Ecto neural progenitor cell (in vitro differentiated cells): ENCODE measurements at places on chromosomes 16 and 17.
A peak's percentile ranks its signal among the peaks of the same experiment; 100 is the strongest.

DNA sequence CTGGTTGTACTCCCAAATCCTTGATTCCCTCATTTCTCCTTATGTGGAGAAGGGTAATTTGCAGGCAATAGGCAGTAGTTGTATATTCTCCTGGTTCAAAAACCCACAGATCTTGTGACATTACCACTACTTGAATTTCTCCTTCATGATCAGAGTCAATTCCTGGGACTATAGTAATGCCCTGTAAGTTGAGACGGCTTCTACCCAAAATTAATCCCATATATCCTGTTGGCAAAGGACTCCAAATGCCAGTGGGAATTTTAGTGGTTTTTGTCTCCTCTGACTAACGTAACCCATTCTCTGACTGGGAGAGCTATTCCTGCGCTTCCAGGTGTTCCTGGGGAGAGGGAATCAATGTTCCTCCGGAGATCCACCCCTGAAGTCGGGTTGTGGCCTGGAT, 11.6 kb upstream of the ZNF689 start:
- DNase-seq: no peak

DNA sequence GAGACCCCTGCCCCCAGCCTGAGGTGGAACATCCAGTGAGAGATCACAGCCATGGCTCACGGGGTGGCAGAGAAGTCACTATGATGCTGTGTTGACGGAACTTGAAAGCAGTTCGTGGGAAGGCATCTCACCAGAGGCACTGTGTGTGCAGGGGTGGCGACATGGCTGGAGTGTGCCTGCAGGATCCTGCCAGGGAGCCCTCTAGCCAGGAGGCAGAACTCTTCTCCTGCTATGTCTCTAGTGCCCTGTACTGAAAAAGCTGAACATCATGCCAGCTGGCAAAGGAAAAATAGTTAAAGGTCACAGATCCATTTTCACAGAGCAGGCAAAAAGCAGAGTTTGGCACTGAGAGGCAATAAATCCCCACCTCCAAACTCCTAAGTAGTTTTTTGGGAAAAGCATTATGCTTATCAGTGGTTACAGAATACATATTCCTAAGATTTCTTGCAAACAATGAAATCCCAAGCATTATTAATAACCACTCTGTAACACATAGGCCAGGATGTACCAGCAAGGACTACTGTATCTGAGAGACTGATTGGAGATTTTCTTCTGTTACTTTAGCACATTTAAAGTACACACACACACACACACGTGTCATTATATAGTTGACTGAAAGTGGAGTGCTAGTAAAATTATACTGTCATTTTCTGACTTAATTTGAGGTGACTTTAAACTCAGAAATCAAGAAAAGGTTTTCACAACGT, 36.8 kb downstream of the TNRC6C start:
- no peak for DNase-seq

DNA sequence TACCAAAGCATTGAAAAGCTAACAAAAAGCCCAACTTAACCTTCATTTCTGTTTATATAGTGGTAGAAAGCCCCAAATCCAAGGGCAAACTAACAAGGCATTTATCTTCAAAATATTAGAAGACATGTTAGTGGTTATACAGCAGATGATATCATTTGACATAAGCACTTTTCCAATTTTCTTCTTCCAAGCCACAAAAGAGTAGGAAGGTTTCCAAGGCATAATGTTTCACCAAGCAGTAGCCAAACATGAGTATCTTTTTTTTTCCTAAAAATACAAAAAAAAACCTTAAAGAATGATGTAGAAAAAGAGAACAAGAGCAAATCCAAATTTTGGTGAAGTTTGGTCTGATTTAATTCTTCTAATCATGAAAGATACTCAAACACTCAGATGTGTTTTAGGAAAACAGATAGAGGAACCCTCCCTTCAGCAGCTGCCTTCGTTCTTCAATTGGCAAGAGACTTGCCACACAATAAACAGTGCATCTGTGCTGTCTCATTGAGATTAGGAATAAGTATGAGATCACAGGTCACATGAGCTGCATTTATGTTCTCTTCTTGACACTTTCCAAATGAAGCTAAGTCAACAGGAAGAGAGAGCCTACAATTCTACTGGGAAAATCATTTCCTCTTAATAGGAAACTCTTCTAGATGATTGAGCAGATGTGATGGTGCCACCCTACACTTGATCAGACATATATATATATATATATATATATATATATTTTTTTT, 106.7 kb downstream of the TTC19 start:
- no peak for DNase-seq

- DNase-seq: peak; percentile 74
These were observed at the start of gene SLC47A1 for GRCh38 chr17:19533718-19534561. SLC47A1 (plus strand) TSS chr17:19533854; CDS start chr17:19533940, 86 bp downstream.

DNA sequence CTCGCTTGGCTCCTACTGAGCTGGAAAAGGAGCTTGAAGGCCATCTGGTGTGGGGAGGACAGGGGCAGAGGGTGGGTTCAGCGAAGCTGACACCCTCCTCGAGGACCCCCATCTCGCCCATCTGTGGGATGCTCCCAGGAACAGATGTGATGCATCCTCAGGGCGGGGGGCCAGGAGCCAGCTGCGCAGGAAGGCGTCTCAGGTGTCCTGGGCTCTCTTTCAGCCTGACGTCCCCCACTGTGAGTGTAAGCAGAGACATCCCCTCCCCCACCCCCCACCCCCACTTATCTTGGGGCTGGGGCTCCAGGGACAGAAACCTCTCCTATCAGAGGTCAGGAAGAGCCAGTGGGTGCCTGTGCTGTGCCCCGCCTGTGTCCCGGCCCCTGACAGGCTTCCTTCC, 16.2 kb downstream of the KIF19 start:
- DNase-seq: no peak

- DNase-seq: no peak
These were observed 7.6 kb downstream of the CYB5B start for GRCh38 chr16:69431948-69432468.

DNA sequence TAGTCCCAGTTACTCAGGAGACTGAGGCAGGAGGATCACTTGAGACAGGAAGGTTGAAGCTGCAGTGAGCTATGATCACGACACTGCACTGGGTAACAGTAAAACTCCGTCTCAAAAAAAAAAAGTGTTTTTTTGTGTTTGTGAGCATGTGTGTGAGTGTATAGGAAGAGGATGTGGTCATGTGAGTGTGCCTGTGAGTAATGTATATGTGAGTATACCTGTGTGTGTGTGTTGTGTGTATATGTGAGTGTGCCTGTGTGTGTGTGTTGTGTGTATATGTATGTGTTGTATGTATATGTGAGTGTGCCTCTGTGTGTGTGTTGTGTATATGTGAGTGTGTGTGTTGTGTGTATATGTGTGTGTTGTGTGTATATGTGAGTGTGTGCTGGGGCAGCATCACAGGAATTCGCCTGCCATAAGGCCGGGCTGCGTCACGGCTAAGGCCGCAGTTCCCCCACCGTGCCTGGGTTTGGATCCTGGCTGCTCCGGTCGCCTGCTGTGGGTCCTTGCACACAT, 21.4 kb upstream of the NPTX1 start:
- no peak for DNase-seq

DNA sequence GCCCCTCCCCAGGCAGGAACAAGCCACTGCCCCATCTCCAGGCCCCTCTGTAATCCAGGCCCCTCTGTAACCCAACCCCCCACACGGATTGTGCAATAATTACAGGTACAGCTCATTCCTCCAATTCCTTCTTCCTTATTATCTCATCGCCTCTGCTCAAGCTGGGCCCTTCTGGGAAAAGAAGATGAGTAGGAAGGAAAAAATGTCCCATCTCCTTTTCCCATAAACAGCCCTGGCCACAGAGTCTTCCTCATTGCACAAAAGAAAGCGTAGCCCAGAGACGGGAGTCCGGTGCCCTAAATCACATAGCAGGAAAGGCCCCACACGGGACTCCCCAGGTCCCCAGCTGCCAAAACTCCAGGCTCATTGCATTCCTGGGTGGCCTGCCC, 3.6 kb upstream of the LITAFD start:
- DNase-seq: no peak

GRCh38 chr17:46167826-46168569, 25.2 kb downstream of the KANSL1 start:
- no peak for DNase-seq

- no peak for DNase-seq
These were observed 39.8 kb upstream of the MMP2 start for GRCh38 chr16:55439101-55439690.
